ENCODE measurements at places on chromosomes 1 and 21. TPM values are rescaled to one million over a fixed set of nuclear protein-coding genes. Genes with fewer than 3 reads are reported as not detected.
A peak's percentile ranks its signal among the peaks of the same experiment; 100 is the strongest.

DNA sequence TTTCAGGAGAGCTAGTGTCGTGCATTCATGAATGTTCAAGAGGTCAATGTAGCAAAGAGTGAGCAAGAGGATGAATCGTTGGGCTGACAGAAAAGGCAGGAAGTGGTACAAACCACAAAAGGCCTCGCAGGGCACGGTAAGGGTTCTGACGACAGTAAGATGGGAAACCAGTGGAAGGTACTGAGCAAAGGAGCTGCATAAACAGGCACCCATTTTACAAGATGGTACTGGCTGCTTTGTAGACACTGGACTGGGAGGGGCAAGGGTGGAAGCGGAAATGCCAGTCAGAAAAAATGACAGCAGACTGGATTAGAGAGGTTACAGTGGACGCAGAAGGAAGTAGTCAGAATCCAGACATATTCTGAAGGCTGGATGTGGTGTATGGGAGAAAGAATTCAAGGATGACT, 123.5 kb downstream of the PTPN14 start:
- no peak overlapping the region for H3K4me3 ChIP-seq
- no peaks in the 10 kb centered on the region for H3K27me3 ChIP-seq
- peaks cover 18% of the 10 kb centered on the region for H3K4me1 ChIP-seq
- no peak overlapping the region for H3K27ac ChIP-seq
- DNase-seq, result peak; percentile 73
- H3K36me3 ChIP-seq, result no peaks in the 10 kb centered on the region

DNA sequence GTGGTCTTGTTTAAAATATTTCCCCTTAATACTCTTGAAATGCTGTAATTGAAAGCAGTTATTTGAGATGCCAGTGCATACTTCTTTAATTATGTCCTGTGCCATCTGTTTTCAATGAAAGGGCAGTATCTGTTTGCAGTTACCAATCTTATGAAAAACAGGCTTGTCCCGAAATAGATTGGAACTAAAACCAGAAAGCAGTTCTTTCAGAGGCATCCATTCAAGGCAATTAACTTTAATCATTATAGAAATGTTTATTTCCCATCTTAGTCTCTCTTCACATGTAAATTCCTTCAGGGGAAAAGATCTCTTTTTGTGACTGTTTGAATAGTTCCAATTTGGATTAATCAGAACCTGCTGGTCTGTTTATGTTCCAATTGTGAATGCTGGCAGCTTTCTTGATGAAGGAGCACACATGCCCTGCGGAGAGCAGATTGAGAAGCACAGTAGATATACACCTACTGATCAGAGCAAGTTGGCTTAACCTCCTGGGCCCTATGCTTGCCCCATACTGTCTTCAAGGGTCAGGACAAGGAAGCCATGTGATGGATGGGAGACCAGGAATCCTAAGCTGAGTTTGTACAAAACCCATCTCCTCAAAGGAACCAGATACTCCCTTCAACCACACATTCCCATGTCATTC, 41.6 kb upstream of the MROH9 start:
- H3K27ac ChIP-seq, result no peak overlapping the region
- no peaks in the 10 kb centered on the region for H3K4me1 ChIP-seq
- no peaks in the 10 kb centered on the region for H3K27me3 ChIP-seq
- H3K4me3 ChIP-seq, result no peak overlapping the region
- DNase-seq, result no peak
- H3K36me3 ChIP-seq, result no peaks in the 10 kb centered on the region

- no peaks in the 10 kb centered on the region for H3K36me3 ChIP-seq
- no peak overlapping the region for H3K4me3 ChIP-seq
- H3K27ac ChIP-seq, result no peak overlapping the region
- H3K27me3 ChIP-seq, result no peaks in the 10 kb centered on the region
- no peak for DNase-seq
Measured at GRCh38 chr21:21963911-21964310, 965.7 kb downstream of the NCAM2 start.

Gene LIN28A
- total RNA-seq, result not detected

DNA sequence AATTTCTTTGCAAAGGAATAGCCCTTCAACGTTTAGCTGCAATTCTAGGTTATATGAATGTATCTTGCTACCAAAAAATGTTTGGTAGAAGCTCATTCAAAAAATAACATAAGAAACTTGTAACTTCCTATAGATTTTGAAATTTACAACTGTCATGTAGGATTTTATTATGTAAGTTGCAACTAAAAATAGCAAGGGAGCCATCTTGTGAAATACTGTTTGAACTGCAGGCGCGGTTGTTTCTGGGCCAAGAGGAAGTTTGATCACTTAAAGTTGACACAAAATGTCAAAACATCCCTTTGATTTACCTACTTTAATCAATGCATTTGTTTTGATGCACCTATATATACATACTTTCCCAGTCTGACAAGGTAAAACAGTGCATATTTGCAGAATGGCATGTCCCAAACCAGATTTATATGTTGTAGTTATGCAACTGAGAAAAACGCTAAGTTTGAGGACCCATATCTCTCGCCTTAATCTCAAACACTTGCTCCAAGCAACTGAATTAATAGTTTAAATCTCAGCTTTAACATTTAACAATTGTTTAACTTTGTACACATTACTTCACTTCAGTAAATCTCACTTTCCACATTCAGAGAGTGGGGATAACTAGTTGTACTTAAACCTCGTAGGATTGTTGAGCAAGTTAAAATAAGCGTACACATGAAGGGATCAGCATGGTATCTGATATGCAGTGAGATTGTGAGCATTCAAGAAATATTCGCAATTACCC, 63.9 kb downstream of the KCNK2 start:
- DNase-seq, result no peak
- no peak overlapping the region for H3K4me3 ChIP-seq
- no peaks in the 10 kb centered on the region for H3K36me3 ChIP-seq

Gene CA14
- total RNA-seq, result not detected

GRCh38 chr21:41680444-41681347, 86.2 kb downstream of the RIPK4 start:
- no peak overlapping the region for H3K27ac ChIP-seq
- H3K36me3 ChIP-seq, result no peaks in the 10 kb centered on the region
- DNase-seq, result no peak
- H3K27me3 ChIP-seq, result no peaks in the 10 kb centered on the region
- H3K4me1 ChIP-seq, result no peaks in the 10 kb centered on the region
- no peak overlapping the region for H3K4me3 ChIP-seq

Gene BSND
- total RNA-seq, result 0.05 TPM

Gene APOBEC4
- not detected for total RNA-seq

DNA sequence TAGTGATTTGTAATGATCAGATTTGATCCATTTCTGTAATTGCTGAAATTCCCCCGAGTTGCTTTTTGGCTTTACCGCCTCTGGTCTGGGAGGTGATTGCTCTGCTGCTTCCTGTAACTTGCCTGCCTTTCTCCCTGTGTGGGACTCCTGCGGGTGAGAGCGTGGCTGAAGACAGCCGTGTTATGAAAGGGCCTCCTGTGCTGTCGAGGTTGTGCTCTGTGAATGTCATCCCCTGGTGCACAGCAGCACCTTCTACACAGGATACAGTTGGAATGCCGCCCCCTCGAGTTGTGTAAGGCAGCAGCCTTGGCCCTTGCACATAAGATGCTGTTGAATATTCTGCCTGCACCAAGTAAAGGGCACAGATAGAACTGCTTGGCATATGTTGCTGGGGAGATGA, 5.9 kb downstream of the SOD1 start:
- DNase-seq, result peak; percentile 18
- no peaks in the 10 kb centered on the region for H3K27me3 ChIP-seq
- peaks cover 46% of the 10 kb centered on the region for H3K4me1 ChIP-seq
- H3K4me3 ChIP-seq, result no peak overlapping the region

GRCh38 chr1:1768249-1768992, 9.8 kb downstream of the NADK start:
- no peaks in the 10 kb centered on the region for H3K27me3 ChIP-seq
- H3K27ac ChIP-seq, result no peak overlapping the region
- no peaks in the 10 kb centered on the region for H3K4me1 ChIP-seq
